ENCODE measurements at places on chromosomes 3 and 15. TPM values are rescaled to one million over a fixed set of nuclear protein-coding genes. Genes with fewer than 3 reads are reported as not detected.
A peak's percentile ranks its signal among the peaks of the same experiment; 100 is the strongest.

DNA sequence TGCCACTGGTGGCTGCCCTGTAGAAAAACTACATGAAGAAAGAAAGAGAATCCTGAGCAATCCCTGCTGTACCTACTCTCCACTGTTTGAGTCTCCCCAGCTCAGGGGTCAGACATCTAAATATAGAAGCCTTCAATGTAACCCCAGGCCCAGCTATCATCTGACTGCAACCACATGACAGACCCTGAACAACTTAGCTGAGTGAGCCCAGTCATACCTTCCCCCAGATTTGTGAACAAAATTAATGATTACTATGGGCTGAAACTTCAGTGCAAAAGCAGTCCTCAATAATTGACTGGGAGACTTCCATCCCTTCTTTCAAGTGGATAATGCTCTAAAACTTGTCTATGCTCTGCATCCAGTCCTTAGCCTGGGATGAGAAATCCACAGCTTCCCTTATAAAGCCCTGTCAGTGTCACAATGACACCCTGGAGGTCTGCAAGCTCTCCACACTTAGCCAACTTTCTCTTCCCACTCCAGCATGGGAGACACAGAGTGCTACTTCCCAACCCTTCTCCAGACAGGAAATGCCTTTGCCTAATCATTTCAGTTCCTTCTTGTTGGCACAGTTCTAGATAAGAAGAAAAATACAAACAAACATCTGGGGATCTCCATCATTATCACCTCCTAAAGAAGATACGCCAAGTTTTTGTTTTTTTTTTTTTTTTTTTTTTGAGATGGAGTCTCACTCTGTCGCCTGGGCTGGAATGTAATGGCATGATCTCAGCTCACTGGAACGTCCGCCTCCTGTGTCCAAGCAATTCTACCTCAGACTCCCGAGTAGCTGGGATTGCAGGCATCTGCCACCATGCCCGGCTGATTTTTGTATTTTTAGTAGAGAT, 198.5 kb upstream of the GADL1 start:
- H3K4me1 ChIP-seq = no peaks in the 10 kb centered on the region
- H3K27ac ChIP-seq = no peak overlapping the region
- H3K27me3 ChIP-seq = no peaks in the 10 kb centered on the region
- H3K36me3 ChIP-seq = no peaks in the 10 kb centered on the region
- no peak for DNase-seq

ALPK3 gene
- polyA plus RNA-seq = 0.12 TPM

DNA sequence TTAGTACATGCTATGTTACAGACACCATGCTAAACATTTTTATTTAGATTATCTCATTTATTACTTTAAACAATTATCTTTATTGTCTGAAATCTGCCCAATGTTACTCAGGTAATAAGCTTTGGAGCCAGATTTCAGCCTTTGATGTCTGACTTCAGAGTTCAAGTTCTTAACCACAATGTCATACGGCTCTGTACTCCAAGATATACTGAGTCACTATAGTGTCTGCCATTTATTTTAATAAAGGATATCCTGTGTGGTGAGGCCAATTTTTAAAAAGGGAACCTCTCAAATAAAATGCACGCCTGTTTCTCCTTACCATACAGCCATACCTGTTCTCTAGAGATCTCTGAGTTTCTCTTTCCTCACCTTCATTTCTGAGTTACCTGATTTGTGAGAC, 193.1 kb downstream of the EPHA3 start:
- no peaks in the 10 kb centered on the region for H3K36me3 ChIP-seq
- H3K27ac ChIP-seq = no peak overlapping the region
- no peak overlapping the region for H3K4me3 ChIP-seq
- H3K4me1 ChIP-seq = no peaks in the 10 kb centered on the region

ZNF774 gene
- polyA plus RNA-seq = 0.04 TPM

CEMIP gene
- polyA plus RNA-seq = not detected

- H3K27me3 ChIP-seq = no peaks in the 10 kb centered on the region
- no peak for DNase-seq
- H3K27ac ChIP-seq = no peak overlapping the region
- no peaks in the 10 kb centered on the region for H3K36me3 ChIP-seq
These were observed 623.5 kb downstream of the EDEM1 start for GRCh38 chr3:5811016-5811415.

DNA sequence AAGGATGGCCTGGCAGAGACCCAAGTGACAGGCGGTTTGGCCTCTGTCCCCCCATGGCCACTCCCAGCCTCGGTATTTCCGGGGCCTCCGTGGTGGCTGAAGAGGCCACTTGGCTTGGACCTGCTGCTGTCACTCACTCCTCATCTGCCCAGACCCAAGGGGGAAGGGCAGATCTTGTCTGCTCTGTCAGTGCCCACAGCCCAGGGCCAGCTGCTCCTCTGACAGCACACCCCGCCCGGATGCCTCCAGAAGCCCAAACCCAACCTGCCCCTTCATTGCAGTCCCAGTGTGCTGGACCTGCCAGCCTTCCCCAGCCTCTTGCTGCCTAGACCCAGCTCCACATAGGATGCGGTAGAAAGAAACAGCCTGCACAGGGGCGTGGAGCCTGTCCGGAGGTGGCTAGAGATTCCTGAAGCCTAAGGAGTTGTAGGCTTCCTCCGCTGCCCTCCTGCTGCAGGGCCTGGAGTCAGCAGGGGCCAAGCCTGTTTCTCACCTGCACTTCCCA, 52.0 kb downstream of the MAGEF1 start:
- no peak for DNase-seq
- H3K4me3 ChIP-seq = no peak overlapping the region

DNA sequence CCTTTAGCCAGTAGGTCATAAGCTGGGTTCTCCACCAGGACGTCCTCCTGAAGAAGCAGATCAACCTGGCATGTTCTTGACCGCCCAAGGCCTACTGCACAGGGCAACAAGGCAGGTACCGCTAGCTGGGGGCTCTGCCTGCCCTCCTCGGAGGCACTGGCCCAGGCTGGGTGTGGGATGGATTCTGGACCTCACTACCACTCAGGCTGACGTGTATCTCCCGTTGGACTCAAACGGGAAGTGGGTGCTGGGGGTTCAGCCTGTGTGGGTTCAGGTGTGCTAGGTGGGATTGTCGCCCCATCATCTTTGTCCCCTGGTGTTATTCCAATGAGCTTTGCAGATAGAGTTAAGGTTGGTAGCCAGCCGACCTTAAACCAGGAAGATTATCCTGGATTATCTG, 95.0 kb upstream of the SNRPA1 start:
- no peaks in the 10 kb centered on the region for H3K27me3 ChIP-seq
- DNase-seq = no peak

GRCh38 chr3:27357665-27358258, 11.4 kb downstream of the NEK10 start:
- no peak overlapping the region for H3K4me3 ChIP-seq
- peak; percentile 50 for DNase-seq
- H3K4me1 ChIP-seq = peaks cover 37% of the 10 kb centered on the region

GRCh38 chr15:81666839-81667238, 292.8 kb upstream of the TMC3 start:
- no peaks in the 10 kb centered on the region for H3K4me1 ChIP-seq
- no peak overlapping the region for H3K27ac ChIP-seq
- H3K36me3 ChIP-seq = no peaks in the 10 kb centered on the region
- H3K27me3 ChIP-seq = no peaks in the 10 kb centered on the region
- DNase-seq = no peak

DNA sequence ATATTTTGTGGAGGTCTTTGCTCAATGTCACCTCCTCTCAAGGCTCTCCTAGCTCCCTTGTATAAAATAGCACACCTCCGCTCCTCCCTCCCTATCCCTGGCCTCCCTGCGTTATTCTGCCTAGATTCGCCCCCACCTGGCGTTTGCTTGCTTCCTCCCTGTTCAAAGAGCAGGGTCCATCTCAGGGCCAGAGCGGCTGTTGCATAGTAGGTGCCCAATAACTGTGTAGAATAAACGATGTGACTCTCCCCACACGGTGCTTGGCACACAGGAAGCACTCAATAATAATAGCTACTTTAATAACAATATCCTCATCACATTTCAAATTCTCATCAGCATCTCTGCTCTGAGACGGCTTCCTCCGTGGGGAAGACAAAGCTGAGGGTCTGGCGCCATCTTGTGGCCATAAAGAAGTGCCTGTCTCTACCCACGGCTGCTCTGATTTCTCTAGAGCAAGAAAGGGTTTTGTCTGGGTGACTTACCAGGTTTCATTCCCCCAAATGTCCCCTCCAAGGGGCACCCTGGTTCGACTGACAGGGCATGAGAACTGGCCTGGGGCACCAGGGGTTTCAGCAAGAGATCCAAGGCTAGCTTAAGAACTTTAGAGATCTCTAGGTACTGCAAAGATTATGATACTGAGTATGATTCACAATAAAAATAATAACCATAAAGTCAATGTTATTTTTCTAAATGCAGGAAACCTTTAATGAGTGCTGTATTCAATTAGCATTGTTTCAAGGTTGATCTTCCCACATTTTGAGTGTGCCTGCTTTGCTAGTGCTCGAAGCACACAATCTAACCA, 16.1 kb downstream of the CD276 start:
- H3K4me3 ChIP-seq = no peak overlapping the region
- H3K27ac ChIP-seq = no peak overlapping the region
- H3K36me3 ChIP-seq = no peaks in the 10 kb centered on the region
- H3K4me1 ChIP-seq = peaks cover 22% of the 10 kb centered on the region
- DNase-seq = peak; percentile 77

RHO gene
- not detected for polyA plus RNA-seq

GRCh38 chr3:139202226-139202958, 141.4 kb upstream of the MRPS22 start:
- H3K4me3 ChIP-seq = no peak overlapping the region
- no peak overlapping the region for H3K27ac ChIP-seq
- H3K4me1 ChIP-seq = no peaks in the 10 kb centered on the region
- DNase-seq = no peak

DNA sequence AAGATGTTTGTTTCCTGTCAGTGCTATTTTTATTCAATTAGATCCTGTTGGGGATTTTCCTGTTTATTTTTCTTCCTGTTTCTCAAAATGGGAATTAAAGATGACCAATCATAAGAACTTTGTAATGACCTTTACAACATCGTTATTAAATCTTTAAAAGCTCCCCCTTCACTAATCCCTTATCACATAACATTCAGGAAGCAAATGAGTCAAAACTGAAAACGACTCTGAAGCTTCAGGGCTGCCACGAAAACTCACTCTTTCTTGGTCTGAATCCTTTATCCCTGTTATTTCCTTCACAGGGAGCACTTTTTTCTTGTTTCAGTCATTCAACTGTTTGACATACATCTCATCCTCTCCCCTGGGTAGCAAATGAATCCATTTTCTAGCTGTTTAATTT, 75.8 kb upstream of the MB21D2 start:
- H3K4me3 ChIP-seq = no peak overlapping the region
- H3K27me3 ChIP-seq = no peaks in the 10 kb centered on the region
- no peaks in the 10 kb centered on the region for H3K4me1 ChIP-seq
- no peak overlapping the region for H3K27ac ChIP-seq
- DNase-seq = peak; percentile 8

- H3K4me1 ChIP-seq = peaks cover 30% of the 10 kb centered on the region
- peak overlapping the region; percentile 58 for H3K27ac ChIP-seq
- DNase-seq = peak; percentile 47
- peaks cover 14% of the 10 kb centered on the region for H3K36me3 ChIP-seq
- peak overlapping the region; percentile 28 for H3K4me3 ChIP-seq
These were observed 21.4 kb downstream of the FEM1B start for GRCh38 chr15:68298882-68299381.

DNA sequence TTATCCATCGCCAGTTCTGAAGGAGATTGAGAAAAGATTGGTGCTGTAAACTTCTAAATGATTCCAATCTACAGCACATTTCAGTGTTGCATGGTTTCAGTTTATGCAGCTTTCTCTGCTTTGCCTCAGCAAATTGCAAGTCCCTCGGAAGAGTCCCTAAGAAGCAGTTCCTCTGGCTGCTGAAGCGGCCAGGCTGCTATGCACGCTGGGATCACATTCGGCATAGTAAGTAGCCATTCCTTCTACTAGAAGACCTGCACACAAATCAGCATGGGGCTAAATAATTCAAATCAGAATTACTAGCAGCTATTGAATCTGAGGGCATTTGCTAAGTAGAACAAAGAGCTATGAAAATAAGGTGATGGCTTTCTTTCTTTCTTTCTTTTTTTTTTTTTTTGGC, 769.5 kb downstream of the AGBL1 start:
- no peaks in the 10 kb centered on the region for H3K36me3 ChIP-seq
- no peak for DNase-seq
- H3K4me1 ChIP-seq = no peaks in the 10 kb centered on the region
- H3K27me3 ChIP-seq = no peaks in the 10 kb centered on the region
- no peak overlapping the region for H3K4me3 ChIP-seq

HCN4 gene
- not detected for polyA plus RNA-seq

MYRIP gene
- polyA plus RNA-seq = not detected

- no peaks in the 10 kb centered on the region for H3K36me3 ChIP-seq
- no peak overlapping the region for H3K27ac ChIP-seq
- H3K27me3 ChIP-seq = no peaks in the 10 kb centered on the region
- H3K4me1 ChIP-seq = no peaks in the 10 kb centered on the region
- no peak for DNase-seq
These were observed 79.4 kb downstream of the SNTN start for GRCh38 chr3:63731866-63732265.

DNA sequence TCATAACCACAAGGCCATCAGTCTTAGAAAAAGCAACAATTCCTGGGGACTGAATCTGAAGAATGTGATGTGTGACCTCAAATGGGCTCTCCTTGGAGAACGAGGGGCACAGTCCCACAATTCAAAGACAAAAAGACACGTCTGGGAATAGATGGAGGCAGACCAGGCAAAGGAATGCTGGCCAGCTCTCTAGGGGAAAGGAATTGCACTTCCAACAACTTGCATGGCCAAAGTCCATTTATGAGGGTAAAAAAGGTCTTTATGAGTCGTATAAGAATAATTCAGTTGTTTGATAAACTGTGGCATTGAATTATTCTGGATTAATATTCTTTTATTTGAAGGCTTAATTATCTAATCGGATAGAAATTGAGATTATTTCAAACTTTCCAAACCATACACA, 180.5 kb upstream of the FEZF2 start:
- DNase-seq = no peak
- H3K4me1 ChIP-seq = no peaks in the 10 kb centered on the region
- no peak overlapping the region for H3K27ac ChIP-seq
- no peak overlapping the region for H3K4me3 ChIP-seq
- H3K36me3 ChIP-seq = no peaks in the 10 kb centered on the region
- H3K27me3 ChIP-seq = no peaks in the 10 kb centered on the region

DNA sequence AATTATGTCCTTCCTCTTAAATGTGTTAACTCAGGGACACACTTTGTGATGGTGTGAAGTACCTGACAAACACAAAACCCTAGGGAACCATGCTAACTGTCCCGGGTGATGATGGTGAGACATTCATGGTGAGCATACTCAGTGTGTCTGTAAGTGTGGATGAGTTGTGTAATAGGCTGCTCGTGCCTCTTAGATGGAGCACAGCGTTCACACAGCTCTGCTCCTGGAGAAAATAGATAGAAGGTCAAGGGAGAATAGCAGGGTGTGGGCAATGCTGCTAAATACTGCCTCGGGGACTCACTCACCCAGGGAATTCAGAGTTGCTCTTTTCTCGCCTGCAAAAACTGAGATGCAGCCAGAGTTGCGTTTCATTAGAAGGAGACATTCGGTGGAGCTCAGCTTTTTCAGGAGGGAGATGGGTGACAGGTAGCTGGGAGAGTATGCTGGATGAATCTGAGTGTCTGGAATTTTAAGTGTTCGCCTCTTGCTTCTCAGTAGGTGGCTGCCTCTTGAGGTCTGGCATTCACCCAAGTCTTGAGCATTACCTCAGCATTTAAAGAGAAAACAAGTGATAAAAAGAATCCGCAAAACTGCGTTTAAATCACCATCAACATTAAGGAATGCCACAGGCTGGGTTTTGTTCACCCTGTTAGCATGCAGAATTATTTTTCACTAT, 813.2 kb downstream of the AGBL1 start:
- no peak for DNase-seq
- no peaks in the 10 kb centered on the region for H3K27me3 ChIP-seq
- H3K4me3 ChIP-seq = no peak overlapping the region
- no peak overlapping the region for H3K27ac ChIP-seq
- no peaks in the 10 kb centered on the region for H3K4me1 ChIP-seq
